ENCODE measurements at places on chromosomes 4 and X.

DNA sequence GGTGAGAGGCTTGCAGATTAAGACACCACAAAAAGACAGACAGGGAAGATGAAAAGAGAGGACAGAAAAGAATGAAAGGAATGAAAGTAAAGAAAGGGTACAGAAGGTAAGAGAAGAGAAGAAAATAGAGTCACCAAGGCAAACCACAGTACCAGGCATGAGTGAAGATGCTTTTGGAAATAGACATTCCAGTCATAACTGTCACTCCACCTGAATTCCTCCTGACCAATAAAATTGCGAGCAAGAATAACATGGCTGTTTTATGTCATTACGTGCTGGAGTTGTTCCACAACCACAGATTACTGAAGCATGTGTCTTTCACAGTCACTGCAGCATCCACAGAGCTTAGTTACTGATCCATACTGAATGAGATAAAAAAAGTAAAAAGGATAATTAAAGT, 864.9 kb upstream of the SLIT2 start:
- no peak for DNase-seq

- DNase-seq, result no peak
Observed at GRCh38 chr4:25297528-25298242, 14.9 kb upstream of the ZCCHC4 start.

DNA sequence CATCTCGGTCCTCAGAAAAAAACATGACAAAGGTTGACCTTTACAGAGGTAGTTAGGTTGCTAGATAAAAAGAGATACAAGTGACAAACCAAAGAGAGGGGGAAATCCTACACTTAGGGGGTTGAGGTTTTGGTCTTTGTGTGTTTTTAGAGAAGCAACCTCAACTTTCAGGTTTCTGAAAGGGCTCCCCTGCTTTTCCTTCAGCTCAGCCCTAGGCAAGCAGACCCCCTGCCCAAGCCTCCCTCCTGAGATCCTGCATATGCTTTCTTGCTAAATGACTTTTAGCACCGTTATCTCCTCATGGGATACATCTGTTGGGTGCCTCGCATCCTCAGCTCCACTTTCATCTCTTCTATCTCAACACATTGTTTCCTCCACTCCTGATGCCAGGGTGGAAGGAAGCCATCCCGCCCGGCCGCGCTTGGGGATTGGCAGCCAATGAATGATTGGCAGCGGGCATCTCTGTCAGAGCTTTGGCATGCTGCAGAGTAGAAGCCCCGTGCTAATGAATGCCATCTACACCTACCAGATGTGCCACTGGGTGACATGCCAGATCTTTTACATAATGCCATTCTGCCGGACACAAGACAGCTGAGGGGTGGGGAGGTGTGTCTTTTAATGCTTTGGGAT, 15.0 kb upstream of the PRDM8 start:
- DNase-seq, result peak; percentile 40

DNA sequence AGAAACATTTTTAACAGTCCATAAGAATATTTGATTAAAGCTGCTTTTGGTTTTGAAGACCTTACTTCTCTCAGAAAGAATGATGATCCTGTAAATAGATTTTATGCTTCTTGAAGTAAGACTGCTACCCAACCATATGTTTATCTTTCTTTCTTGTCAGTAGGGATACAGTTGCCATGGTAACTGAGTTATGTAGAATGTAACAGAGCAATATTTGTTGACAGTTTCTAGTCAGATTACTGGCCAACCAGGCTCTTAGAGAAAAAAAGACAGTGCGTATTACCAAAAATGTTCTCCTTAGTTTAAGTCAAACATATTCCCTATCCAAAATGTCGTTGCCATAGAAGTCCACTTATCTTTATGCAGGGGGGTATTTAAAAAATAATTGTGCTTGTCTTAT, 456.8 kb downstream of the PRR32 start:
- DNase-seq, result no peak

GRCh38 chrX:97322401-97322800, 438.7 kb downstream of the RPA4 start:
- no peak for DNase-seq

DNA sequence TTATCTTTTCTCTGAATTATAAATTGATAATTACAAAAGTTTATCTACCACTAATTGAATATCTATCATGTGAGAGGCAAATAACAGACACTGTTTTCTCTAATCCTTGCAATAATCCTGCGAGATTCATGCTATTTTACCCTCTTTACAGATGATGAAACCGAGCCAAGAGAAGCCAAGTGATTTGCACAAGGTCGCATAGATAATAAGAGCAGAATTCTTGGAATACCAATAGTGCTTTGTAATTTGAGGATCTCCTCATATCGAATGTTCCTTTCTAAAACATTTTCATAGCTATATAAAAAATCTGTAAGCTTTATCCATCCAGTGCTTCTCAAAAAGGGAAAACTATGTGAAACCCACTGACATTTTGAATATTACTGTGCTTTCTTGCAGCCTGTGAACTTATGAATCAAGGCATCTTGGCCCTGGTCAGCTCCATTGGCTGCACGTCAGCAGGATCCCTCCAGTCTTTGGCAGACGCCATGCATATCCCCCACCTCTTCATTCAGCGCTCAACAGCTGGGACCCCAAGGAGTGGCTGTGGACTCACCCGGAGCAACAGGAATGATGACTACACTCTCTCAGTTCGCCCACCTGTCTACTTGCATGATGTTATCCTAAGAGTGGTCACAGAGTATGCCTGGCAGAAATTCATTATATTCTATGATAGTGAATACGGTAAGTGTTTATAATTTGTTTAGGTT, 743.8 kb upstream of the ATOH1 start:
- no peak for DNase-seq

GRCh38 chr4:183394166-183394951, 50.1 kb upstream of the CDKN2AIP start:
- DNase-seq, result no peak

GRCh38 chr4:87056881-87057280, 122.1 kb downstream of the AFF1 start:
- DNase-seq, result no peak

DNA sequence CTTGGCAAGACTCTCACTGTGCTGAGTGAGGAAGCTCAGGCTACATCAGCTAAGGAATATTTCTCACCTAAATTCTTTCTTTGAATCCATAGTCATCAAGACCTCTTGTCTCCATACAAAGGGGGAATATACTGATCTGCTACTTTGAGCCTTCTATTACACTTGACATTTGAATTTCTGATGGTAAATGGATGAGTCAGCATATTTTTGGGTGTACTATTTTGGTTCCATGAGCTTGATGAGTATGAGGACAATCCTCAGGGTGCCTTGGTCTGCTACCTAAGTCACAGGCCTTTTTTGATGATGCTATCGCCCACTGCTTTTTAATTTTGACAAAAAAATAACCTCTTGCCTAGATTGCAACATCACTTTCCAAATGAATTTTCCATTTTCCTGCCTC, 415.7 kb downstream of the PPP1R2C start:
- DNase-seq, result no peak

DNA sequence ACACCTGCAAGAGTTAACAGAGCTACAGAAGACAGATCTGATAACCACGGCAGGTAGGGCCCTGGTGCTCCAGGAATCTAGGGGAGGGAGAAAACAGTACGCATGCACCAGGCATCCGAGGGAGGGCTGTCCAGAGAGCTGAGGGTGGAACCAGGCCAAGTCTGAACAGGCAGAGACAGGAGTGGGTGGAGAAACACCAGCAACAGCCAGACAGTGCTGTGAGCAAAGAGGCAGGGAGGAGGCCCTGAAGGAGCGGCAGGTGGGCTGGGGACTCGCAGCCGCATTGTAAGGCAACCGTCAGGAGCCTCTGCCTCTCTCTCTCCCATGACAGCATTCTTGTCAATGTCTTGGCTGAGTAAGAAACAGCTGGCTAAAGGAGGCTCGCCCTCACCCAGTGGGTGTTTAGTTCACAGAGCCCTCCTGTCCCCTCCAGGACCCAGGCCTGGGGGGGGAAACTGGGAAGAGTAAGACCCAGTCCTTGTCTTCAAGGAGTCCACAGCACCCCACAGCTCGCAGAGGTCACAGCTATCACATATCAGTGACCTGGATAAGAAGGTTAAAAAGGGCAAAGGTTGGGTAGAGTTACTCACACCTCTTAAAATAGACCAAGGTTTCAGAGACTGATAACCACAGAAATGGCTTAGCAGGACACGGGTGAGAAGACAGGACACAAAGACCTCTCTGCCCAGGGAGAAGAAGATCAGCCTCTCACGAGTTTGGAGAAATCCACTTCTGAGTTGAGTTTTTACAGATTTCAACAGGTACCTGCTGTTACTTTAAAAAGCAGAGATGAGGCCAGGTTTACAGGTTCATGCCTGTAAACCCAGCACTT, 10.5 kb downstream of the ACSL1 start:
- no peak for DNase-seq

GRCh38 chrX:124232523-124233201, 99.8 kb upstream of the TEX13D start:
- DNase-seq, result no peak

GRCh38 chrX:136586386-136586785, 54.4 kb downstream of the VGLL1 start:
- DNase-seq, result peak; percentile 9

DNA sequence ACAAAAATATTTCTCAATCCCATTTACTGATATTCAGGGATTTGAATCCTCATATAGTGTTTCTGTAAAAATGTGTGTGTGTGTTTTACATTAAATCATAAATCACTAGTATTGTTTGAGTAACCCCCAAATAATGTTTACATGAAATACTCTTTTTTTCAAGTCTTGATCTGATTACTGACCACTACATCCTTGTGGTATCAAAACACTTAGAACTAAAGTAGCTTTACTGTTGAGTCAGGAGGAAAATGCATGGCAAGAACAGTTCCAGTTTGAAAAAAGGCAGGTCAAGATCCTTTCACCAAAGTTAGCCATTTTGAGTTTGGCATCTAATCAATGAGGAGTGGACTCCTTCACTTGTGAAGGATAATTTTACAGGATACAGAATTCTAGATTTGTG, 3.6 kb upstream of the WDR19 start:
- DNase-seq, result no peak

DNA sequence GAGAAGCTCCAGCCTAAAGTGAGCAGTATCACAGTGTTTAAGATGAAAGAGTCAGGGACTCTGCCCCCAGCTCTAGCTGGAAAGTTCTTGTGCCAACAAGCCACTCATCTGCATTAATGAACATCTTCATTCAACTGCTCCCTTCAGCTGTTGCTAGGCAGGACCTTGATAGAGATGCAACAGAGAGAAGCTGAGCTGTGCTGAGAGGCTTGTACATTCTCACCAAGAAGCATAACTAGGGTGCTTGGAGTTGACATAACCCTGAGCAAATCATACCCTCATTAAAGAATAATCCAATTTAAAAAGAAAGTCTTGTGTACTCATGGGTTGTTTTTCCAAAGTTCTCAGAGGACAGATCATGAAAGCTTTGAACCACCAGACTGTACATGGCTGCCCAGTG, 63.2 kb downstream of the ATXN3L start:
- no peak for DNase-seq

DNA sequence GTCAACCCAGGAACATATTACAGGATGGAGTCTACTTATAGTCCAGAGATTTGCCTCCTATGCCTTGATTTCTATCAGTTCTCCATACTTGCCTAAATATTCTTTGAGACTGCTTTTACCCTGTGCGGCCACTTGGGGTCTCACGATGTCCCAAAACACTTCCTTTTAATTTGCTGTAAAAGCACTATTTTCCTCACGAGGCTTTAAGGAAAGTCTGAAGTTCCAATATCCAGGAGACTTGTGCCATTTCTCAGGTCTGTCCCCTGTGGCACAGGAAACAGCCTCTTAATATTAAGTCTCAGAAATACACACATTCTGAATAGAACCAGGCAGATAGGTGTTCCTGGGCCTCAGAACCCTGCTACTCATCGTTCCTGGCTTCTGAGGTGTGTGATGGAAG, 142.9 kb downstream of the TMEM164 start:
- no peak for DNase-seq

- no peak for DNase-seq
Observed at GRCh38 chr4:174047363-174047762, 236.1 kb downstream of the FBXO8 start.

DNA sequence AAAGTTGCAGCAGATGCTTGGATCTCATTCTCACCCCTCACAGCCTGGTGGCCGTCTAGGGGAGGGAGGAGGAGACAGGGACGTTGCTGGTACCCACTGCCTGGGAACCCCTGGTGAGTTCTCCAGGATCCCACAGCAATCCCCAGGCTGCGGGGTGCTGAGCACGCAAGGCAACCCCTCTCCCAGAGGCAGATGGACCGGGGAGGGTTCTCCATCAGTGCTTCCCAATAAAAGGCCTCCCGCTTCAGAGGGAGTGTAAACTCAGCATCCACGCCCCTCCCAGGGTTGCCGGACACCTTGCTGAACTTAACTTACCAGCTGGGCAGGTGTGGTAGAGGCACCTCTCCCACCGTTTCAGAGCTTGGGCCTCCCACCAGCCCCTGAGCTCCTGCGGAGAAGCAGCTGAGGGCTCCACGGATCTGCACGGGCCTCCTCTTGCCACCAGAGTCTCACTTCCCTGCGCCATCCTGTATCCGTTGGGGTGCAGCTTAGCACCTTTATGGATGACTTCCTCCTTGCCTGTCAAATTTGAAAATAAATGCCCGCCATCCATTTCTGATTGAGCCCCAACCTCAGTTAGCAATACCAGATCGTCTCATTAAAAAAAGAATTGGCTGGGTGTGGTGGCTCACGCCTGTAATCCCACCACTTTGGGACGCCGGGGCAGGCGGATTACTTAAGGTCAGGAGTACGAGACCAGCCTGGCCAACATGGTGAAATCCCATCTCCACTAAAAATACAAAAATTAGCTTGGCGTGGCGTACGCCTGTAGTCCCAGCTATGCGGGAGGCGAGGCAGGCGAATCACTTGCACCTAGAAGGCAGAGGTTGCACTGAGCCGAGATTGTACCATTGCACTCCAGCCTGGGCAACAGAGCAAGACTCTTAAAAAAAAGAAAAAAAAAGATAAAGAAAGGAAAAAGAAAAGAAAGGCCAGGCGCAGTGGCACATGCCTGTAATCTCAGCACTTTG, 14.8 kb upstream of the TBC1D14 start:
- no peak for DNase-seq
